ENCODE measurements at places on chromosomes 3 and 15.

GRCh38 chr15:48647962-48648361 is 2.5 kb upstream of the FBN1 start:
- peaks cover 5% of the 10 kb centered on the region for H3K4me1 ChIP-seq
- DNase-seq: no peak
- H3K27ac ChIP-seq: no peak overlapping the region
- H3K27me3 ChIP-seq: peaks cover 43% of the 10 kb centered on the region
- no peak overlapping the region for H3K4me3 ChIP-seq

GRCh38 chr3:191290311-191291025 is 38.7 kb upstream of the CCDC50 start:
- DNase-seq: no peak
- no peak overlapping the region for H3K27ac ChIP-seq

- H3K27me3 ChIP-seq: no peaks in the 10 kb centered on the region
- no peak overlapping the region for H3K4me3 ChIP-seq
- H3K27ac ChIP-seq: no peak overlapping the region
- no peak for DNase-seq
These were observed 897.2 kb upstream of the ARPP21 start for GRCh38 chr3:34742151-34742550.

DNA sequence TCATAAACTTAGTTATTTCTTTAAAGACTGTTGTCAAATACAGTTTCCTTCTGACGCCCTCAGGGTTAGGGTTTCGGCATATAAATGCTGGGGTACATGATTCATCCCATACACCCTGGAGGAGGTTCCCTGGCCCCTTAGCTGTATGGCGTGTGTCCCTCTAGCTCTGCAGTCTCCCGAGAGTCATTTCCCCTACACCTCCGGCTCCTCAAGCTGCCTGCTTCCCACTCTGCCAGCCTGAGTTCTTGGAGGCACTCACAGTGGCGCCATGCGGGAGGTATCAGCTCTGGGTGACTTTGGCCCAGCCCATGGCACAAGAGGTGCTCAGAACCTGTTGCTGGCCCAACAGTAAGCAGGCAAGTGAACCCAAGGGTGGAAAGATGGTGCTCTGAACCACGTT is 70.2 kb upstream of the TRPM1 start:
- H3K27ac ChIP-seq: no peak overlapping the region
- no peaks in the 10 kb centered on the region for H3K36me3 ChIP-seq
- H3K4me3 ChIP-seq: no peak overlapping the region

- H3K4me3 ChIP-seq: no peak overlapping the region
- H3K27me3 ChIP-seq: peaks cover 2% of the 10 kb centered on the region
- H3K27ac ChIP-seq: no peak overlapping the region
- no peaks in the 10 kb centered on the region for H3K4me1 ChIP-seq
These were observed 39.3 kb downstream of the NFKBIZ start for GRCh38 chr3:101888653-101889052.

Data from activated T-helper 1 cell treated with anti-CD3 and anti-CD28 coated beads, Interleukin-12 subunit alpha, Interleukin-12 subunit beta, Interleukin-2, Interleukin-4 antibody, amounts not matched to agents 30 ng/mL and 10 ng/mL and 1 ng/mL, durations not matched to agents 14 hours and 24 hours and 36 hours (primary cell).